ENCODE measurements at places on chromosomes 2 and 18. TPM values are rescaled to one million over a fixed set of nuclear protein-coding genes. Genes with fewer than 3 reads are reported as not detected.

DNA sequence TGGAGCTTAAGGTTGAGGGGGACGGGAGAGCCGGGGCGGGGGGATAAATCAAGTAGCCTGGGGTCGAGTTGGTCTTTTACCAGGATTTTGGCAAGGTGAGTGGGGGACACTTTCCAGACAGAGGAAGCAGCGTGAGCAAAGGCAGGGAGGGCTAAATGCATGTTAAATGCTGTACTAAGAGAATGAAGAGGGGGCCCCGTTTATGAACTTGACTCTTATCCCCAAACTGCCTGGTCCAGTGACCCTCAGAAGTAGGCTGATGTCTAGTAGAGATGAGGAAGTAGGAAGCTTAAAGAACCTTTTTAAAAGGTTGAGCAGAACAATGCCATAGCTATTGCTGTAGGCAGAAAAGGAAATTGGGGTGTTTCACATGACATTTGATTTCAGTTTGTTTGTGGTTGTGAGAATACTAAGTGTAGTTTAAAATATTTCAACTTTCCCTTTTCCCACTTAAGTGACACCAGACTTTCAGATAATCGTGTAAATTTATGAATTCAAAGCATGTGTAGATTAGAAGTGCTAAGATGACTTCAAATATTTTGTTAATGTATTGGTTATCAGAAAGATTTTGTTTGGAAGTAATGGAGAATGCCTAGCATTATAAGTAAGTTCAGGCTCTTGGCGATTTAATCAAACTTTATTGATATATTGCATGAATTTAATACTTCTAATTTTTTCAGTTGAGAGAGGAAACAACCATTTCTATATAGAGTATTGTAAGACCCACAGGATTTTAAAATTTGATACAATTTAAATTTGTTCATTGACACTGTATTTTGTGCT is 1.8 kb downstream of the REL start:
- DNase-seq, result no peak

- no peak for DNase-seq
These were observed 2.9 kb downstream of the TGOLN2 start for GRCh38 chr2:85324639-85325465.

- no peak for DNase-seq
These were observed 55.5 kb upstream of the SPOPL start for GRCh38 chr2:138446043-138446442.

DNA sequence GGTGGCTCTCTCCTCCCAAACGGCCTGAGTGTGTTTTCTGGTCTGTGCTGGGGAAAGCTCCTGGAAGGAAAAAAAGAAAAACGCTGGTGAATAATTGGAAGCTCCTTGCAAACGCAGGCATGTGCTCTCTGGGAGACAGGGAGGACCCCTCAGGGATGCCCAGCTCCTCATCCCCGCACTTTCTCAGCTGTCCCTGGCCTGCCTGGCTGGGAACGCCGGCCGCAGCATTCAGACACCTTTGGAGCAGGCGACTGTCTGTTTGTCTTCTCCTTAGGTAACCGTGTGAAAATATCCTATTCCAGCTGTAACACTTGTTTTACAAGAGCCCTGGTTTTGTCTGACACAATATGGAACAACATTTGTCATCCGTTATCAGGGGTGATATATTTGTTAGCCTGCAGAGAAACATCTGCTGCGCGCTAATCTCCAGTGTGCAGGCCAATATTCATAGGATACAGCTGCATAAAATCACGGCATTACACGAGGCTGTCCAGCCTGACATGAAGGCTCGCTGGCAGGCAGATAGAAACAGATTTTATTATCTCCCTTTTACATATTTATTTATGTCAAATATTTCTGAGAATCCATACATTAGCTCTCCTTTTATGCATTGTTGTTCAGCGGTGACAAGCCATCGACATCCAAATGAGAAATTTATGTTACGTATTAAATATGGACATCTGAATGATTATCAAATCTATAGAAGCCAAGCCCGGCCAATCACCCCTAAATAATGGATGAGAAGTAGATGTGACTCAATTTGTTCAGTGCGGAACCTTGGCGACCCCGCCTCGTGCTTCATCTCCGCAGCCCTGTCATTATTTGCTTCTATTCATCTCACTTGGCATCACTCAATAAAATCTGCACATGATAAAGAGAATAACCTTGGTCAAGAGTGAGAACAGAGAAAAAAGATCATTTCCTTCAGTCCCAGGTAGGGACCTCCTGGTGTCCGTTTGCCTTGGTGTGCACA is 675.1 kb upstream of the SALL3 start:
- DNase-seq, result no peak

GRCh38 chr2:167237478-167237877 is 349.2 kb downstream of the XIRP2 start:
- no peak for DNase-seq

DNA sequence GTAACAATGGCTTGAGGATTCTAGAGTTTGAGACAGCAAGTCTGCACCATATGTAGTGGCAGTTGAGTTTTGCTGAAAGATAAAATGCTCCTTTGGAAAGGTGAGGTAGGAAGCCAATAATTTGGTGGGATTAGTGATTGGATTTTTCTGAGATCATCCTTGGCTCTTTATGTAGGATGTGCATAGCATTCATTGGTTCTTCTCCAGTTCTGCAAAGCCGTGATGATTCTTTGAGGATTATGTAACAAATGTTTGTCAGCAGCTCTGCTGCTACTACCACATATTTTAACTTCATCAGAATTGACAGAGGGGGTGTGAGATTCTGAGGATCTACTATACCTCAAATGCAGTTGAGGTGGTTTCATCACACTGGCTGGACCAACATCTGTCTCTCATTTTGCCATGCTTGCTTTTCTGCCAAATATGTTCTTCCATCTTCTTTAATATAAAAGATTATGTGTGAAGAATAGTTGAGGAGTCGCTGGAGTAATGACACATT is 188.9 kb upstream of the RASGRP3 start:
- DNase-seq, result no peak

GRCh38 chr2:55490554-55490953 is 29.0 kb upstream of the CFAP36 start:
- peak; percentile 84 for DNase-seq

Gene ZDBF2
- 23.8 TPM for total RNA-seq

Gene SLC9A2
- total RNA-seq, result not detected

Gene GCG
- not detected for total RNA-seq
